ENCODE measurements at places on chromosomes 5 and 9.

DNA sequence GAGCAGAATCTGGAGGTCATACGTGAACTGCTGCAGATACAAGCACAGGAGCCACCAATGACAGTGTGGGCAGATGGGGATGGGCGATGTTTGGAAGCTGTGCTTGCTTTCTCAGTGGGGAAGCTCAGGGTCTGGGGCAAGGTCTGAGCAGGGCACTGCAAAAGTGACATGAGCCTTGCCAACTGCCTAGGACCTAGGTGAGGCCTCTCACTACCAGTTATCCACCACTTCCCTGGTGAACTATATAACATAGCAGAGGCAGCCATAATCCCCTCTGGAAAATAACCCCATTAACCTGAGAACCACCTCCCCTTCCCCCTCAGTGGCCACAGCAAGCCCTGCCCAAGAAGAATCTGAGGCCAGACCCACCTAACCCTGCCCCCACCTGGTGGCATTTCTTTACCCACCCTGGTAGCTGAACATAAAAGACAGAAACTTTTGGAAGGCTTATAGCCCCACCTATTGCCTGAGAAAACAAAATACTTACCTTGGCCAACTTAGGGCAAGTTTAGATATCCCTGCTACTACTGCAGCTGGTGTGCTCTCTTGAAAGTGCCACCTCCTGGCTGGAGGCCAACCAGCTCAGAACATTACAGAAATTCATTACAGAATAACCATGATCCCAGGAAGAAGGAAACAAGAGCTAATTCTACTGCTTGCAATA, 18.8 kb upstream of the SPEF2 start:
- no peak for DNase-seq

- DNase-seq: no peak
Measured at GRCh38 chr9:91555132-91555531, 131.5 kb upstream of the NFIL3 start.

GRCh38 chr9:4211032-4211725, 88.7 kb downstream of the GLIS3 start:
- DNase-seq: no peak

GRCh38 chr5:141135030-141135717, at the start of gene PCDHB5:
Gene PCDHB5, plus strand, starts transcription at chr5:141135206. Its CDS starts 229 bp downstream, at chr5:141135435.
- no peak for DNase-seq

DNA sequence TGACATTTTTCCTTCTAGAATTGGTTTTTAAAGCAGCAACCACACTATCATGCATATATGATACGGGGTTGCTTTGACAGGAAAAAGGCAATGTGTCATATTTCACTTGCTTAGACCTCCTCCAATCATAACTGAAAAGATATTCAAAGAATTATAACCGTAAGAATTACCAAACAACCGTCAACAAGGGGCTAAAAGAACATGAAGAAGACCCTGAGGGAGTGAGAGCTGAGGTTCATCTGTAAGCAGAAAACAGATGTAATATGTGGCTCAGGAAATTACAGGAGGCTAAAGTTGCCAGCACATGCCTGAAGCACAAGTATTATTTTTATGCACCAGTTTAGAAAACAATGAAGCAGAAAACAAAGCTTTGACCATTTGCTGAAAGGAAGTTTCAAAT, 78.9 kb downstream of the APBA1 start:
- DNase-seq: no peak

GRCh38 chr5:8396756-8397155, 527.8 kb downstream of the MTRR start:
- DNase-seq: no peak

DNA sequence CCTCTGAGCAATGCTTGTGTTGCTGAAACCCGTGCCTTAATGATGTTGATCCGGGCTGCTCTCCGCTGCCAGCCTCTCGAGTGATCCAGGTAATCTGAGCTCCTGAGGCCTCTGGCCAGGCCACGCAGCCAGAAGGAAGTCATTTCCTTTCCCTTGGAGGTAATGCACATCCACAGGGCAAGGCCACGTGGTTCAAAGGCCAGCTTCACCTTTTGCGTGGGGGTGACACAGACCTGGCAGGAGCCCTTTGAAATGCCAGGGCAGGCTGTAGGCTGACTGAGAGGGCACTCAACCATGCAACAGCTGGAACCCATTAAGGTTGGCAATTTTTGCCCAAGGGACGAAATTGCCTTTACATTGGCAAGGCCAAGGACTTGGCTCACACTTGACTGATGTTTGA, 80.4 kb downstream of the LIX1 start:
- no peak for DNase-seq

DNA sequence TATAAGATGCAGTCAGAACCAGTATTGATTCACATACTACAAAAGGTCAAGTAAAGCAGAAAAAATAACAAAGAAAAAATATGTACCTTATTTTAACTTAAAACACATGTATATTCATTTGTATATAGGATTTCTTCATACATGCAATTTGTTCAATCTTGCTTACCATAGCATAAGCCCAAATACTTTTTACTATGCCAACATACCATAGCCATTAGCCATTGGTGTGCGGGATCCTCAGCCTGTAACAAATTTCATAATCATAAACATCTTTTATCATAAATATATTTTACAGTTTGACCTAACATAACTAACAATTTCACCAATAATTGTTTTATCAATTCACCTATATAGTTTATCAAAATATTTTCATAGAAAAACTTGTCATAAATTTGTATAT, 51.1 kb downstream of the MPDZ start:
- DNase-seq: no peak

GRCh38 chr9:1979741-1980367, 35.3 kb upstream of the SMARCA2 start:
- peak; percentile 72 for DNase-seq

GRCh38 chr5:126464016-126464415, 40.8 kb downstream of the GRAMD2B start:
- no peak for DNase-seq

- DNase-seq: no peak
Measured at GRCh38 chr5:132263548-132264261, 6.2 kb downstream of the PDLIM4 start.

GRCh38 chr5:89282554-89283510, 399.8 kb upstream of the MEF2C start:
- DNase-seq: no peak

GRCh38 chr9:16248822-16249221, 621.6 kb downstream of the BNC2 start:
- DNase-seq: no peak

GRCh38 chr9:126915281-126915816, 767 bp downstream of the RALGPS1 start:
- DNase-seq: peak; percentile 27

- DNase-seq: no peak
Measured at GRCh38 chr9:78664370-78664769, 367.4 kb downstream of the PSAT1 start.

DNA sequence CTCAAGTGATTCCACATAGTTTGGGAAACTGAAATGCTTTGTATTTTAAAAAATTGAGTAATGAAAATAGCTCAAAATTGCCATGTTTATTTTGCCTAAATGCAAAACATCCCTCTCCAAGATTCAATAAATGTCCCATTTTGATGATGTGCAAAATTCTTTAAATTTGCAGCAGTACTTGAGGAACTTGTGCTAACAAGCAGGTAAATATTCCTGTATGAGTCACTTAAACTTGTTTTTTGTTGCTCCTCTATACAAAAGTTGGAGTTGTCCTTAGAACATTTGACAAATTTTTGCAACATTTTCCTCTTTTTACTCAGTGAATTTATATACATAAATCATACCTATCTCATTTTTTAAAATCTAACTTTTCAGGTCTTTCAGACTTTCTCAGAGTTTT, 280.2 kb downstream of the CDH12 start:
- no peak for DNase-seq

- no peak for DNase-seq
Measured at GRCh38 chr9:18071651-18072060, 402.3 kb upstream of the ADAMTSL1 start.

- no peak for DNase-seq
Measured at GRCh38 chr5:62077823-62078550, 228.0 kb upstream of the KIF2A start.

DNA sequence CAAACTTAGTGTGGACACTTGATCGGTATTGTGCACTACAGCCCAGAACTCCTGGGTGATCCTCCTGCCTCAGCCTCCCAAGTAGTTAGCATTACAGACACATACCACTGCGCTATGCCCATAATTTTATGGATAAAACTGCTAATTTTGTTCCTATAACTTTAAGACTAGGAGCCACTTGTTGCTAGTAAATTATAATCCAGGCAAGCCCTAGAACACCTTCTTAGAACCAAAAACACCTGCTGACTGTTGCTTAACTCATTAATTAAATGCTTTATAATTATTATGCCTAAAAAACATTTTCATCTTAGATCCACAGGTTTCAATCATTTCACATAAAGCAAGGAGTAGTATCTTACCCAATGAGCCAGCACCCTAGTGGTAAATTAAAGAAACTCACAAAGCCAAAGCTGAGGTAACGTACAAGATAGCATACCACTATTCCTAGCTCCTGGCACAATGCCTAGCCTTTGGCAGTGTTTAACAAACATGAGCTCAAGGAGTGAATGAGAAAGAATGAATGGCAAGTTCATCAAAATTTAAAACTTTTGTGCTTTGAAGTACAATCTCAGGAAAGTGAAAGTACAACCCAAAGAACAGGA, 5.4 kb downstream of the MRPS27 start:
- DNase-seq: no peak

GRCh38 chr5:167871091-167871490, 420.4 kb upstream of the WWC1 start:
- no peak for DNase-seq

DNA sequence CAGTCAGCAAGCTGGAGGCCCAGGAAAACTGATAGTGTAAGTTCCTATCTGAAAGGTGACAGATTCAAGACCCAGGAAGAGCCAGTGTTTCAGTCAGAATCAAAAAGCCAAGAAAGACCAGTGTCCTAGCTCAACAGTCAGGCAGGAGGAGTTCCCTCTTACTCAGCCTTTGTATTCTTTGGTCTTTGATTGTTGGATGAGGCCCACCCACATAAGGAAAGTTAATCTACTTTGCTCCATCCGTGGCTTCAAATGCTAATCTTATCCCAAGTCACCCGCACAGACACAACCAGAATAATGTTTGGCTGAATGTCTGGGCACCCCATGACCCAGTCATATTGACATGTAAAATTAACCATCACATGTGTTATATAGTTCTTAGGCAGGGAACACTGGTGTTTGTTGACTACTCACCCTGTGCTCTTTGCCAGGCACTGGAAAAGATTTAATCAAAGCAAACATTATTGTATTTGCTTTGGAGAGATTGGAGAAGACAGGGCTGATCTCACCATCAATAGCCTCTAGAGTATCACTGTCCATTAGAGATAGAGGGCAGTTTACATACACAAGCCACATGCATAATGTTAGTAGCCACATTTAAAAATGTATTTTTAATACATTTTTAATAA, 96.3 kb upstream of the KCNN2 start:
- no peak for DNase-seq

GRCh38 chr5:54725391-54726280, 208.1 kb downstream of the SNX18 start:
- DNase-seq: no peak

GRCh38 chr5:163770625-163771024, 265.2 kb downstream of the MAT2B start:
- no peak for DNase-seq

DNA sequence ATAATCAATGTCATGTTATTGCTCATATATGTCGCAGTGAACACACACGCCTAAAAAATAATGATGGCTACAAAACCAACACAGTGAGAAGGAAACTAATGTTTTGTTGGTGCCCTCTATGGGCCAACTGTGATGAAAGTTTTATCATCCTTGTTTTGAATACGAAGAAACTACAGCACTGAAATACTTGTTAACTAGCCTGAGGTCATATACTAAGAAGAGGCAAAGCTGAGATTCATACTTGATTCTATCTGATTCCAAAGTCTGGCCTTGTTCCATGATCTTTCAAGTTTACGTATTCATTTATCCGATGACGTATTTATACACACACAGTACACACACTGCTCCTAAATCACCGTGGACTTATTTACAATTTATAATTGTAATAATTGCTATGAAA, 16.1 kb upstream of the DRD1 start:
- no peak for DNase-seq

GRCh38 chr9:91217388-91217787, 144.3 kb downstream of the AUH start:
- no peak for DNase-seq

DNA sequence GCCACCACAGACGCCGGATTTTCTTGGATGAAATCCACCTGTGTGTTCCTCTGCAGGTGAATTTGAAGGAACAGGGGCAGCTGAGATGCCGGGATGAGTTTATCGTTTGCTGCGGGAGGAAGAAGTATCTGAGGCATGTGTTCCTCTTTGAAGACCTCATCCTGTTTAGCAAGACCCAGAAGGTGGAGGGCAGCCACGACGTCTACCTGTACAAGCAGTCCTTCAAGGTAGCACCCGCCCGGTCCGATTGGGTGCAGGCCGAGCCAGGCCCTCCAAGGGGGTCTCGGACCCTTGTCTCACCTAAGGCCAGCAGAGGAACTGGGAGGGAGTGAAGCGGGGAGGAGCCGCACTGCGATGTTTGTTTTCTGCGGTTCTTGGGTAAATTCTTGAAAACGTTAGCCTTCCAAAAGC, 18.4 kb upstream of the LRRC14B start:
- DNase-seq: peak; percentile 5

GRCh38 chr5:171445644-171446516, 26.4 kb downstream of the FGF18 start:
- peak; percentile 87 for DNase-seq

- no peak for DNase-seq
Measured at GRCh38 chr5:12910641-12911040, 1006.4 kb upstream of the CTNND2 start.

GRCh38 chr5:26761045-26761444, 277.3 kb downstream of the CDH9 start:
- DNase-seq: peak; percentile 18

DNA sequence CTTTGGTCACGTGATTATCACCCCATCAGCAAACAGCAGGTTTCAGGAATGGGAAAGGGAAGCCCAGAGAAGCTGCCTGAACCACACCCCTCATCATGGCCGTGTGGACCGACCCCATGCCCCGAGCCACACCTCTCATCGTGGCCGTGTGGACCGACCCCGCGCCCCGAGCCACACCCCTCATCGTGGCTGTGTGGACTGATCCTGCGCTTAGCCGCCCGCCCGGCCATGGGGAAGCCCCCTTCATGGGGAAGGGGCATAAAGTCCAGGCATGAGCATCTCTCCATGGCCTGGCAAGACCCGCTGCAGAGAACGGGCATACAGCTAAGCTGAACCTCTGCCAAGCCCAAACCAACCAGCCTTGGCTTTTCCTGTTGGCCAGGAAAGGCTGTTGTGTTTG, 6.4 kb downstream of the SNAPC4 start:
- no peak for DNase-seq

DNA sequence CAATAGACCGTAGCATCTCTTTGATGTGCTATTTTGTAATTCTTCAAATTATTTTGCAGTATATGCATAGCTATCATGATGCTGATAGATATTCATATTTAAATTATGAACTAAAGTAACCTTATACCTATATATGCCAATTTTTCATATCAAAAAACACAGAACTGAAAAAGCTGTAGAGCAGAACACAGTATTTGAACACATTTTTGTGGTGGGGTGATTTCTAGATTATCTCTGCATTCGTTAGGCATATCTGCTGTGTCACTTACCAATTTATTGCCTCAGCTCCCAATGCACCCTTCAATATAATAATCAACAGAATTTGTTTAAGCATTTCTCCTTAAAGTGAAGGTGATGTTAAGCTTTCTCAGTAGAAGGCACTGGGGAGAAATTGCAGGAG, 998.2 kb downstream of the PTPRD start:
- no peak for DNase-seq

Data from right hindlimb (tissue), 1 donor.